Occipital lobe (tissue), 3 donors: ENCODE measurements at places on chromosomes 5 and 9. TPM values are rescaled to one million over a fixed set of nuclear protein-coding genes. Genes with fewer than 3 reads are reported as not detected.
A peak's percentile ranks its signal among the peaks of the same experiment; 100 is the strongest.

GRCh38 chr5:131270809-131271208 is 7.0 kb downstream of the CDC42SE2 start:
- no peak for DNase-seq

N4BP3 gene
- total RNA-seq: 8.0 TPM

- no peak for DNase-seq
These were observed 82.2 kb downstream of the TRIO start for GRCh38 chr5:14225173-14225834.

FOXD4L6 gene
- 0.31 TPM for total RNA-seq

GRCh38 chr5:176447591-176447977 is 601 bp upstream of the FAF2 start:
- peak; percentile 72 for DNase-seq

DNA sequence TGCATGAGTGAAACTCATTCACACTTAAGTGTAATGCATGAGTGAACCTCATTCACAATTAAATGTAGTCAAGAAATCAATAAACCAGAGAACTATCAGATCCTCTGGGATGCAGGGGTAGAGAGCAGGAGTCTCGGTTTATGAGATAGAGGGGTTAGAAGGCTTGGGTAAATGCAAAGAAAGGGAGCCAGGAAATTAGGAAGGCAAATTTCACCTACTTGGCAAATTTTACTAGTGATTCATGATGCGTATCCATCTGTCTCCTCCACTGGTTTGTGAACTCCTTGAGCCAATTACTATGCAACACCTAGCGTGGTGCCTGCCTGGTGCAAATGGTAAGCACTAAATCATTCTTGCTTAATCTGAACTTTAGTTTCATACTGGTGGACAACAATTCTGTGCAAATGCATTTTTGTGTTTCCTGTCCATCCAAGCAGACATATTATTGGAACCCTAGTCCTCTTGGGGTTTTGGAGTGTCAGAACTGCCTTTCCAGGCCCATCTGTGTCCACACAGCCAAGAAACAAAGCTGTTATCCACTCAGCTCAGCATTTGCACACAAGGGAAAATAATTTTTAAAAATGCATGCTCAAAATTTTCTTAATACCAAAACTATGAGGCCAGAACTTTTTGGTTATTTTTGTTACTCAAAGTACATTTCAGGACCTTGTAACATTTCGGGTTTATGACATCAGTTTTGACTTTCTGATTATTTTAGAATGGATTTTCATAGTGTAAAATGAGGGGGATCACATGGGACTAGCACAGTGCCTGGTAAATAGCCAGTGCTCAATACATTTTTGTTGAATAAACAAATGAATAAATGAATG is 5.2 kb downstream of the HAPLN1 start:
- DNase-seq: no peak

GRCh38 chr5:143576711-143577484 is 173.4 kb upstream of the NR3C1 start:
- DNase-seq: no peak
